Fibroblast of skin of left biceps (primary cell): ENCODE measurements at places on chromosomes 3 and 15.

GRCh38 chr3:184002469-184002868 is 15.2 kb downstream of the ABCC5 start:
- no peak for DNase-seq

DNA sequence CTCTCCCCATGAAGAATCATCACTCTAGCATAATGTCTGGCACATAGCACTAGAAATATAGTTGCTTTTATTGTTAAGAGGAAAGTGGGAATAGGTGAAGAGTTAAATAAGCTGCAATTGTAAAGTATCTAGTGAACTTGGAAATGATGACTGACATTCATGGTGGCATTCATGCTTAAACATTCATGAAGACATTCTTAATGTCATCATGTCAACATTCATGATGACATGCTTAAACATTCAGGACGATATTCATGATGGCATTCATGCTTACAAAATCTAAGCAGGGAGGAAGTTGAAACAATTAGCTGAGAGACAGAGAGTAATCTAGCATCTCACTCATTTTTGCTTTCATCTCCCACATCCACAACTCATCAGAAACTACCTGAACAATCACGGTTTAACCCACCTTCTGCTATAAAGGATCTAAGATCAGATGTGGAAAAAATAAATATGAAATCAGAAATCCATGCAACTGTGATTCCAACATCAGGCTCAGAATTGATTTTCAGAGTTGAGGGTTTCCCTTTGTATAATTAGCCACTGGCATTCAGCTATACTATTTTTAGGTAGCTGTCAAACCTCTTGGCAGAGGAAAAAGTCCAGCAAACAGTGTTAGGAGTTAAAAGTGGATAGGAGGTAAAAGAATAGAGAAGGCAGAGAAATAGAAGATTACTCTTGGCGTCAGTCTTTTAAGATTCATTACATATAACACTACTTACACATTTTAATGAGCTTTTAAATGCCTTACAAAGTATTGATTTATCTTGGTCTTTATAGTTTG is 3.5 kb downstream of the DRD3 start:
- no peak for DNase-seq

GRCh38 chr3:66029443-66029842 is 9.3 kb downstream of the MAGI1 start:
- no peak for DNase-seq

- no peak for DNase-seq
Observed at GRCh38 chr3:44665173-44665572, 16.6 kb downstream of the ZNF35 start.

- no peak for DNase-seq
Observed at GRCh38 chr3:43048470-43048869, 57.4 kb downstream of the POMGNT2 start.

- DNase-seq, result no peak
Observed at GRCh38 chr3:187072102-187072501, 67.2 kb downstream of the RPL39L start.

DNA sequence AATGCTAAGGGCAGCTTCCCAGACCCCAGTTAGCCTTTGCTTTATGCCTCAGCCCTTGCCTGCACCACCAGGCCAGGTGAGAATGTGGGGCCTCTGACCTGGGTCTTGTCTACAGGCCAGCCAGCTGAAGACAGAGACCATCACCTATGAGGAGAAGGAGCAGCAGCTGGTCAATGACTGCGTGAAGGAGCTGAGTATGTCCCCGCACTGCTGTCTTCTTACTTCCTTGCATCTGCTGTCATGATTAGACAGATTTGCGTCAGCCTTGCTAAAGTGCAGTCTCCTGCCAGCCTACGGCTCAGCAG is 74.6 kb downstream of the CCK start:
- DNase-seq, result no peak

DNA sequence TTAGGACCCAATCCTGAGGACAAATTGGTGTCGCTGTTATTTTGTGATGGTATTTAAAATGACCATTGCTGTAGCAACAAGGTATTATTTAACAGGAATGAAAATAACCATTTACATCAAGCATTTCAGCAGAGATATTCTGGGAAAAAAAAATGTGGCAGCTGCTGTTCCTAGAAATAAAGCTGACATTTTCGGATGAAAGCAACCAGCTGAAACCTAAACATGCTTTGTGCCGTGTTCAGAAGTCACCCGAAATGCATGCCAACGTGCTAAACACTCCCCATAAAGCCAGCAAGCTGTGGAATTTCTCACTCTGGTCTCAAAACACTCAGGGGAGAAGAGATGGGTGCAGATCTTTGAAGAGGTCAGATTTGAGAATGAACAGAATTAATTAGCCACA is 31.5 kb upstream of the TAFA4 start:
- DNase-seq, result no peak
